NCI-H2081 (cell line): ENCODE measurements at places on chromosomes 4 and X.

- DNase-seq = peak; percentile 61
These were observed 7.4 kb downstream of the HNRNPH2 start for GRCh38 chrX:101415180-101416145.

DNA sequence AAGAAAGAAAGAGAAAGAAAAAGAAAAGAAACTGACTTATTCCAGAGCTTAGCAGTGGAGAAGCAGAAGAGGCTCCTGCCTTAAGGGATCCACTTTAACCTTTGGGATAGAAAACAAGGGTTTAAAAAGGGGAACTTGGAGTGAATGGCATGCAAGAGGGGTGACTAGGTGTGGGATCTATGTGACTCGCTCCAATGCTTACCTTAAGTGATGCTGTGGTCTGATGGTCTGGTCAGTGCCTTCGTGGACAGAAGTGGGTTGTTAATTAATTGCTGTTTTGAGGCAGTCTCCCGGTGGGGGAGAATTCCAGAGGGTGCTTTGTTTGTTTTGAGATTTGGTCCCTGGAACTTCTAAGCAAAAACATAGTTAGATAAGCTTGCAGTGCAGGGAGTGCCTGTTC, 21.1 kb upstream of the RHOXF1 start:
- DNase-seq = no peak

DNA sequence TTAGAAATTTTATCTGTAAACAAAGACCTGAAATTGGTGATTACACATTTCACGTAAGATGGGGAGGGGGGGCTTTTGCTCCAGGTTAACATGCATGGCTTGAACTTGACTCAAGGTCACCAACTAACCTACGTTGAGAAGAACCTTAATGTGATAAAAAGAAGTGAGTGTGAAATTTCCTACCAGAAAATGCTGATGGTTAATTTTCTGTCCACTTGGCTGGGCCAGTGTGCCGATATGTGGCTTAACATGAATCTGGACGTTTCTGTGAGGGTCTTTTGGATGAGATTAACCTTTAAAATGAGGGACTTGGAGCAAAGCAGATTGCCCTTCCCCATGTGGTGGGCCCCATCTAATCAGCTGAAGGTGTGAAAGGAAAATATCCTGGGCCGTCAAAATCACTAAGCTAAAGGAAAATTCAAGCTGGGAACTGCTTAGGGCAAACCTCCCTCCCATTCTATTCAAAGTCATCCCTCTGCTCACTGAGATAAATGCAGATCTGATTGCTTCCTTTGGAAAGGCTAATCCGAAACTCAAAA, 107.3 kb upstream of the ENPP6 start:
- no peak for DNase-seq

GRCh38 chr4:73917081-73917501, 47.9 kb downstream of the CXCL1 start:
- DNase-seq = no peak

GRCh38 chr4:65046192-65047133, 623.8 kb downstream of the EPHA5 start:
- peak; percentile 35 for DNase-seq

GRCh38 chr4:8099981-8100464, 58.6 kb downstream of the ABLIM2 start:
- DNase-seq = no peak

- no peak for DNase-seq
These were observed 553.9 kb downstream of the INPP4B start for GRCh38 chr4:142292231-142292630.

- DNase-seq = no peak
These were observed 379.1 kb downstream of the SH2D1A start for GRCh38 chrX:124725502-124725901.

- DNase-seq = peak; percentile 77
These were observed 19.2 kb upstream of the WFS1 start for GRCh38 chr4:6250235-6250983.

- DNase-seq = peak; percentile 50
These were observed 27.2 kb downstream of the RASL11B start for GRCh38 chr4:52889354-52889753.

DNA sequence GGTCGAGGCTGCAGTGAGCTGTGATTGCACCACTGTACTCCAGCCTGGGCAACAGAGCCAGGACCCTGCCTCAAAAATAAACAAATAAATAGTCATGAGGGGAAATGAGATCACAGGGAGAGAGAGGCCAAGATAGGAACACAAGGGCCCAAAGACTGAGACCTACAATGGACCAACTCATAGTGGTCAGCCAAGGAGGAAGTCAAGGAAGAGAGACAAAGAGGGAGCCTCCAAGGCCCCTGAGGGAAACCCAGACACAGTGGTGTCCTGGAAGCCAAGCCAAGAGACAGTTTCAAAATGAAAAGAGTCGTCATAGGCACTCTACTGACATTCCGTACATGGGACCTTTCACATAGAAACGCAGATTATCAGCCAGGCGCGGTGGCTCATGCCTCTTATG, 153.3 kb downstream of the BCOR start:
- no peak for DNase-seq

DNA sequence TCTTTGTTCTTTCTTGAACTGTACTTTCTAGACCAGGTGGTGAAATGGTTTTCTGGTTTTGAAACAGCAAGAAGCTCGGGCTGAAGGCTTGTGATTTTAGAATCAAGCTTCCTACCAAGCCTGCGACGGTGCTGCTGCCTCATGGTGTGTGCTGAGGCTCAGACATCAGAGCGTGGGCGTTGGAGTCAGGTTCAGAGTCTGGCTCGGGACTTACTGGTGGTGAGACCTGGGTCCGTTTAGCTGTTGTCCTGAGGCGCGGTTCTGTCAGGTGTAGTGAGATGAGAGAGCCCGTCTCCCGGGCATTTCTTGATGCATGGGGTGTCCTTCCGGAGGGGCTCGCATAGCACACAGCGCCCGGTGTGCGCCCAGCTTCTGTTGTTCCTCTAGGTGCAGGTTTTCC, 19.7 kb upstream of the TADA2B start:
- DNase-seq = no peak

GRCh38 chr4:82705169-82705927, 93.2 kb downstream of the SCD5 start:
- no peak for DNase-seq

DNA sequence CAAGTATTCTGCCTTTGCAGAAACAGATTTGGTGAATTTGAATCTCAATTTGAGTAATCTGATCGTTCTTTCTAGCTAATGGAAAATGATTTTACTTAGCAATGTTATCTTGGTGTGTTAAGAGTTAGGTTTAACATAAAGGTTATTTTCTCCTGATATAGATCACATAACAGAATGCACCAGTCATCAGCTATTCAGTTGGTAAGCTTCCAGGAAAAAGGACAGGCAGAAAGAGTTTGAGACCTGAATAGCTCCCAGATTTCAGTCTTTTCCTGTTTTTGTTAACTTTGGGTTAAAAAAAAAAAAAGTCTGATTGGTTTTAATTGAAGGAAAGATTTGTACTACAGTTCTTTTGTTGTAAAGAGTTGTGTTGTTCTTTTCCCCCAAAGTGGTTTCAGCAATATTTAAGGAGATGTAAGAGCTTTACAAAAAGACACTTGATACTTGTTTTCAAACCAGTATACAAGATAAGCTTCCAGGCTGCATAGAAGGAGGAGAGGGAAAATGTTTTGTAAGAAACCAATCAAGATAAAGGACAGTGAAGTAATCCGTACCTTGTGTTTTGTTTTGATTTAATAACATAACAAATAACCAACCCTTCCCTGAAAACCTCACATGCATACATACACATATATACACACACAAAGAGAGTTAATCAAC, 15.3 kb downstream of the PLP1 start:
- DNase-seq = no peak

DNA sequence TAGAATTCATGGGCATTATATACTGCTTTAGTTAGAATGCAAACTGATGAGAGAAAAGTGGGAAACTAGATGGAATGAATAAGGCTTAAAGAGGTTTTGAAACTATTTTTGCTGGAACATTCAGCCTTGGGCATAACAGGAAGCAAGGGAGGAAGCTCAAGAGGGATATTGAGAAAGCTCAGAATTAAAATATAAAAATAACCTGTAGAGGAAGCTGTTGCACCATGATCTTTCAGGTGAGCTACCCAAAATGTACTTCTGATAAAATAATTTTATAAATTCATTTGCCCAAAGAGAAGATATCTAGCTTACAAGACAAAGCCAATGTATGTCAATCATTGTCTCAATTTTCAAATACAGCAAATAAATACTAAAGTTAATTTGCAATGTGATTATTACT, 11.3 kb downstream of the GC start:
- no peak for DNase-seq

GRCh38 chrX:135572436-135572835, 52.0 kb downstream of the INTS6L start:
- no peak for DNase-seq

GRCh38 chr4:42428036-42428435, 30.7 kb downstream of the SHISA3 start:
- DNase-seq = no peak

GRCh38 chrX:133523081-133523487, 107.8 kb upstream of the GPC4 start:
- no peak for DNase-seq

DNA sequence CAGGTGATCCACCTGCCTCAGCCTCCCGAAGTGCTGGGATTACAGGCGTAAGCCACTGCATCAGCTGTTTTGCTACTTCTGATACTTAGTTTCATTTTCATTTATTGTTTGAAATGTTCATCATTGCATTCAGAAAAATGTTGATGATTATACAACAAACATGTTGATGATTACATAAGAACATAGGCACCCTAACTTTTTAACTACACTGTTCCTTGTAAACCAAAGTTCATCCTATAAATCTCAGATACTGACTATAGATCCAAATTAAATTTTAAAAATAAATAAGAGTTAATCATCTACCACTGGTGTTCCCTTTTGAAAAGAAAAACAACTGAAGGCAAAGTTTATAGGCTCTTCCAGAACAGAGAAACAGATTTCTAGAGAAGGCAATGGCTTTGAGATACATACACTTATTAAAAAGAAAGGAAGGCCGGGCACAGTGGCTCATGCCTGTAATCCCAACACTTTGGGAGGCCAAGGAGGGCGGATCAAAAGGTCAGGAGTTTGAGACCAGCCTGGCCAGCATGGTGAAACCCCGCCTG, 23.4 kb downstream of the TRIM75 start:
- DNase-seq = no peak

DNA sequence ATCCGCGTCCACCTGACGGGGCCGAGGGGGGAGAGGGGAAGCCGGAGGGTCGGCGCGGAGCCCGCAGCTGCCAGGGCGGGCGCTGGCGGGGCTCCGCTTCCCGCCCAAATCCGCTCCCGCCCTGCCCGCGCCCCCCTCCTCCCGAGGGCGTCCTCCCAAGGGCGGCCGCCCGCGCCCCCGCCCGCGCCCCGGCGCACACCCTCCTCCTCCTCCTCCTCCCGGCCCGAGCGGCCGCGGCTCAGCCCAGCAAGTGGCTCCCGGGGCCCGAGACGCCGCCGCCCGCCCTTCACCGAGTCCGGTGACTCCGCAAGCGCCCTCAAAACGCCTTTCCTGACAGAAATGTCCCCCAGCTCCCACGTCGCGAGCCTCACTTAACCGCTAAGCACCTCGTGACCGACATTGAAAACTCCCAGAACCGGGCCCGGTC, 487 bp downstream of the HMGB2 start:
- peak; percentile 50 for DNase-seq

GRCh38 chr4:7726665-7727413, 212.8 kb downstream of the AFAP1 start:
- DNase-seq = no peak

DNA sequence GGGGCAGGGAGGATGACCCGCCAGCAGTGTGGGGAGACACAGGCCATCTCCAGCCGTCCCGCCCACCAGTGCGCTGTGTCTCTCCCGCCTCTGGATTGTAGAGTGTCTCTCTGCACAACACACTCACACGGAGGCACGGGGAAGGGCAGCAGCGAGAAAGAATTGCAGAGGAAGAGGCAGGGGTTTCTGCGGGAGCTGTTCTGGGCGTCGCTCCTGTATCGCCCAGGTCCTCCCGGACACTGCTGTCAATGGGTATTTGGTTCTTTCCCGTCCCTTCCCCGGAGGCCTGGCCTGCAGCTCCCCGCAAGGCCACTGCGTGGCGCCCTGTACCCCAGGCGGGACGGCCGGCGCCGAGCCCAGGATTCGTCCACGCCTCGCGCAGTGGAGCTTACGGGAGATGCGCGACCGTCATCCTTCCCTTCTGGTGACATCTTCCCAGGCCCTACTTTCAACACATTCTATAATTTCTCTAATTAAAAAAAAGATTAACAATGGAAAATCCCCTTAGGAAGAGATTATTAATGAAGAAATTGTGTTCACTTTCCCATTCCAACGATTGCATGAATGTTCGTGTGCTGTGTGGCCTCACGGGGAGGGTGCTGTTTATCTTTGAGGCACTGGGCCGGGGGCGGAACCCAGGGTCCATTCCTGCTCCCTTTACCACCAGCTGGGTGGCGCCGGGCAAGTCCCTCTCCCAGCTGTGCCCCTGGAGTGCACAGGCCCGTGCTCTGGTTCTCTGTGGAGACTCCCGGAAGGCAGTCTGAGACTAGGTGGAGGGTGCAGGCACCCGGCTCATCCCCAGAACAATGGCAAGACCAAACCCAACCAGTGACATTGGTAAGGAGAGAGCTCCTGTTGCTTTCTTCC, 95.7 kb downstream of the CPZ start:
- no peak for DNase-seq

GRCh38 chrX:82218361-82218760, 1016.5 kb downstream of the SH3BGRL start:
- peak; percentile 43 for DNase-seq

GRCh38 chrX:154443992-154444754, at the start of gene FAM50A:
Gene FAM50A, plus strand, starts transcription at chrX:154444141. Its CDS starts 95 bp downstream, at chrX:154444236.
- peak; percentile 44 for DNase-seq

- no peak for DNase-seq
These were observed 314.5 kb downstream of the GPAT3 start for GRCh38 chr4:83850435-83850834.

GRCh38 chr4:150381036-150381435, 200.9 kb upstream of the MAB21L2 start:
- DNase-seq = no peak

DNA sequence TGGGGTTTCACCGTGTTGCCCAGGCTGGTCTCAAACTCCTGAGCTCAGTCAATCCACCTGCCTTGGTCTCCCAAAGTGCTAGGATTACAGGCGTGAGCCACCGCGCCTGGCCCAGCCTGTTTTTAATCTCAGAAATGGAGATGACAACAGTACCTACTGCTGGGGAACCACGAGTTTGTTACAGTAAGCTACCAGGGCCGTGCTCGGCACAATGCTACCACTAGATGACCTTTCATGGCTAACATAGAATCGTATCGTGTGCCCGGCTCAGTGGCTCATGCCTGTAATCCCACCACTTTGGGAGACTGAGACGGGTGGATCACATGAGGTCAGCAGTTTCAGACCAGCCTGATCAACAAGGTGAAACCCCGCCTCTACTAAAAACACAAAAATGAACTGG, 90.8 kb upstream of the SLC34A2 start:
- no peak for DNase-seq

GRCh38 chr4:188727746-188728145, 588.5 kb downstream of the TRIML1 start:
- no peak for DNase-seq

GRCh38 chr4:6887591-6888371, 21.8 kb upstream of the TBC1D14 start:
- DNase-seq = no peak

- no peak for DNase-seq
These were observed 26.2 kb downstream of the DLG3 start for GRCh38 chrX:70470850-70471289.
